Astrocyte of the spinal cord (primary cell): ENCODE measurements at places on chromosomes 13 and 19.
A peak's percentile ranks its signal among the peaks of the same experiment; 100 is the strongest.

DNA sequence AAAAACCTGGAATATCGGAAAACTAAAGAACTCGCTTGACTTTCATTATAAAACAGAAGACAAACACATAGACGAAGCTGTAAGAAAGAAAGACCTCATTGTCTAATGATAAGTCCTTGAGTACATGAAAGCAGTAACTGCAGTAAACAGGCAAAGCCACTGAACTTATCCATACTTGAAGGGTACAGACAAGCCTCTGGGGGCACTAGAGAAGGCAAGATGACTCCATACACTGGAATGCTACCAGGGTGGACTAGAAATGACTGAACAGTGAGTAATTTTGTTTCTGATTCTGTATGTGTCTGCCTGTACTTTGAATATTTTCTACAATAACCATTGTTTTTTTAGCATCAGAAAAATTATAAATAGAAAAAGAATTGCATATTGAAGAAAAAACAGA, 507.9 kb downstream of the UQCRFS1 start:
- DNase-seq: peak; percentile 77

- peak; percentile 8 for DNase-seq
Measured at GRCh38 chr19:1935484-1936208, 5.3 kb upstream of the CSNK1G2 start.

DNA sequence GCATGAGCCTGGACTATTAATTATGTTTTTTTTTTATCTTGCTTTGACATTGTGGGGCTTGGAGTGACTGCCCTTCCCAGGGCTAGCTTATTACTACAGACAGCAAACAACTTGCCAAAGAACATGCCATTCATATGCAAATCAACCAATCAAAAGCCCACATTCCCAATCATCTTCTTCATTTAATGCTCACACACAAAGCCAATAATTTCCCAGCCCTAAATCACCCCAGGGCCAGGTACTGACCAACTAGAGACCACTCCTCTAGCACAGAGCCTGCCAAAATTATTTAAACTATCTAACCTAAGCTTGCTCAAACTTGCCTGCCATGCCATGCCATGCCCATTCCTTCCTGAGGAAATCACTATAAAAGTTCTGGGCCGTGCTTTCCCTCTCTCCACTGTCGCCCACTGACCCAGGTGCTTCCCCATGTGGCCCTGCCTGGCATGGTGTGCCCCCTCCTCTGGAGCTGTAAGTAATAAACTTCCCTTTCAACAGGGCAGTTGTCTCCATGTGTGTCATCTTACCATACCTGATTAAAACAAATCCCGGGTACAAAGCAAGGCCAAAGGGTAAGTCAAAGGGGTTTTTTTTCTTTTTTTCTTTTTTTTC, 15.7 kb downstream of the PBX4 start:
- DNase-seq: no peak

DNA sequence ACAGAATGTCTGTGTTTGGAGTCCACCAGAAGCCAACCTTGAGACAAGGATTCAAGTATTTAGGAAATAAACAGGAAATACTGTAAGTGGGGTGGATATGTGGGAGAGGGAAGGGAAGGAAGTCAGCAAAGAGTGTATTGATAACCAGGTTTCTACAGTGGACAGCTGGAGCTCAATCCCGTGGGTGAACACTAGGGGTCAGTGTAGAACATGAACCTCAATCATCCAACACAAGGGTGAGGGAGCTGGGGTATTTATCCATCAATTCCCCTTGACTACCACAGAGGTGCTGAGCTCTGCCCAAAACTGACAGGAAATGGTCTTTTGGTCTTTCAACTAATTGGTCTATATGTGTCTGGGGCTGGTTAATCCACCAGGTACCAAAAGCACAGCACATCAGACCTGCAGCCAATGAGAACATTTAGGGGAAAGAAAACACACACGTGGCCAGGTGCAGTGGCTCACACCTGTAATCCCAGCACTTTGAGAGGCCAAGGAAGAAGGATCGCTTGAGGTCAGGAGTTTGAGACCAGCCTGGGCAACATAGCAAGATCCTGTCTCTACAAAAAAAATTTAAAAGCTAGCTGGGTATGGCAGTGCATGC, 5.6 kb upstream of the SYDE1 start:
- peak; percentile 39 for DNase-seq

DNA sequence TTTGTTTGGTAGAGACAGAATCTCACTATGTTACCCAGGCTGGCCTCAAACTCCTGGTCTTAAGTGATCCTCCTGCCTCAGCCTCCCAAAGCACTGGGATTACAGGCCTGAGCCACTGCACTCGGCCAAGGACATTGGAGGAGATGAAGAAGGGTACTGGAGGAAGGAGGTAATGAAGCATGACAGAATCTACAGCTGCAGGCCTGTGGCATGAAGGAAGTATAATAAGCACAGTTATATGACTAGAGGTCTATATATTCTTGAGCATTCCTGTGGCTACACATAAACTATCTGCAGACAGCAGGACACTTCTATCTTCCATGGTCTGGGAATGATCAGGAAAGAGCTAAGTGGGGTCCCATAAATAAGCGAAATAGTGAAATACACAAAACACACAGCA, 18.2 kb downstream of the ZNF565 start:
- no peak for DNase-seq

GRCh38 chr13:28401303-28402056, 93.4 kb downstream of the FLT1 start:
- DNase-seq: peak; percentile 22

DNA sequence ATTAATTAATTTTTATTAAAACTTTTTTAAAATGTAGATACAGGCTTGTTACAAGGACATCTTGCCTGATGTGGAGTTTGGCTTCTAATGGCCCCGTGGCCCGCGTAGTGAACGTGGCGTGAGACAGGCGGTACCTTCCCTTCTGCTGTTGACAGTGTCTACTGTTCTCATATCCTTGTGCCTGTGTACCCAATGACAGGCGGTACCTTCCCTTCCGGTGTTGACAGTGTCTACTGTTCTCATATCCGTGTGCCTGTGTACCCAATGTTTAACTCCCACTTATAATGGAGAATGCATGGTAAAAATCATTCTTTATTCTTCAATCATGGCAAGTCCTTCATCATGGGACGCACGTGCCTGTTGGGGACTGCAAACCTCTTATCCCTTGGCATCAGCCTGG, 79.1 kb upstream of the ZNF835 start:
- DNase-seq: no peak

DNA sequence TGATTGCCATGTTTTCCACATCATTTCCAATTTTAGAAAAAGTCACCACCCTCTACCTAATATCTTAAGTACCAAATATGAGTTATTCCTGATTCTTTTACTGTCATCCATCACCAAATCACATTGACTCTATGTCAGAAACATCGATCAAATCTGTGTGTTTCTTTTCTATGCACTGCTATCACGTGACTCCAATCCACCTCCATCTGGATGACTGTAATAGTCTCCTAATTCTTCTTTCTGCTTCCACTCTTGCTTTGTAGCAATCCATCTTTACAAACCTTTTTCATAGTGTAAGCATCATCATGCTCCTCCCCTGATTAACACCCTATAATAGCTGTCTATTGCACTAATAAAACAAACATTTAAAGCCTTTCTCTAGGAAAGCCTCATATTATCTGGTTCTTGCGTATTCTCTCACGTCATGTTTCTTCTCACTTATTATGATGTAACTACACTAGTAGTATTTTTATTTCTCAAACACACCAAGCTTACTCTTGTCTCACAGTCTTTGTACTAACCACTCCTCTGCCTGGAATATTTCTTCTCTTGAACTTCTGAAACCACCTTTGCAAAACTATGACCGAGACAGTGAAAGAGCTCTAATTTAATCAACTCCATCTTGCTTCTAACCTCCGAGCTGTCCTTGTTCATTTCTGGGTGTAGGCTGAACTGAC, 10.7 kb upstream of the FPR3 start:
- no peak for DNase-seq

DNA sequence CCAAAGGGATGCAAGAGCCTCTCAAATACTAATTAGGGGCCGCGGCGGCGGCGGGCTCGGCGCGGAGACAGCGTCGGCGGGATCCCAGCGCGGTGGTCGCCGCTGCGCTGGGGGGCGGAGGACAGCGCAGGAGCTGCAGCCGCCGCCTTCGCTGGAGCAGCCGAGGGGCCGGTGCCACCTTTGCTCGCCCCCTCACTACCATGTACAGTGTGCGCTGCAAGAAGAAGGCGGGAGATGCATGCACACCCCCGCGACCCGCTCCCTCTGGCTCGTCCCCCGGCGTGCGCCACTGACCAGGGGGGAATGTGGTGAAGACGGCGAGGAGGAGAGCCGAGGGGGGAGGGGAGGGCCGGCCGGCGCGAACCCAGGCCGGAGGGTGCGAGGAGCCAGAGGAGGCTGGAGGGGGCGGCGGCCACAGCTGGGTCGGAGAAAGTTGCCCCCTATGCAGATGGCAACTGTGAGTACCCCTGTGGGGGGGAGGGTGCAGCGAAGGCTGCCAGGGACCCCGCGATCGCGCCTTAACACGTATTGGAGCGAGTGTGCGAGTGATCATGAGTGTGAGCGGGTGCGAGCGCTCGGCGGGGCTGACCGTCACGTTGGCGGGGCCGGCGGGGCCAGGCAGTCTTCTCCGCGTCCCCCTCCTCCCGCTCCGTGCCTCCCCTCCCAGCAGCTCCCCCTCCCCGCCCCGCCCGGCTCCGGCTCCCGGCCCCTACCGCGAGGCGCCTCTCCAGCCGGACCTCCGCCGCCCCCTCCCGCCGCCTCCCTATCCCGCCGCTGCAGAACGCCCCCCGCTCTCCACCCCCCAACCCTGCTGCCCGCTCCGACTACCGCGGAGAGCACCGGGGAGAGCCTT, 808 bp downstream of the SLITRK5 start:
- peak; percentile 6 for DNase-seq

DNA sequence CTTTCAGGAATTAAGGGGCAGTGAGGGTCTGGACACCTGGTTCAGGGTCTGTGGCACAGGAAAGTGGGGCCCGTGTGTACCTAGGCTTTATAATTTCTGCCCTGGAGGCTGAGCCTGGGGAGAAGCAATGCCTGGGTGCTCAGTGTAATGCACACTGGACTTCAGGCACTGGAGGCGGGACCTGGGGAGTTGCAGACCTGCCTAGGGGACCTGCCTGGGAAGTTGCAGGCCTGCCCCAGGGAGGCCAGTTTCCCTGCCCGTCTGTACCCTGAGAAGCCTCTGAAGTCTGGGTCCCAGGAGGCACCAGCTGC, 2.5 kb upstream of the TMEM59L start:
- DNase-seq: no peak

- DNase-seq: no peak
Measured at GRCh38 chr13:46178143-46178542, 3.8 kb downstream of the LCP1 start.

DNA sequence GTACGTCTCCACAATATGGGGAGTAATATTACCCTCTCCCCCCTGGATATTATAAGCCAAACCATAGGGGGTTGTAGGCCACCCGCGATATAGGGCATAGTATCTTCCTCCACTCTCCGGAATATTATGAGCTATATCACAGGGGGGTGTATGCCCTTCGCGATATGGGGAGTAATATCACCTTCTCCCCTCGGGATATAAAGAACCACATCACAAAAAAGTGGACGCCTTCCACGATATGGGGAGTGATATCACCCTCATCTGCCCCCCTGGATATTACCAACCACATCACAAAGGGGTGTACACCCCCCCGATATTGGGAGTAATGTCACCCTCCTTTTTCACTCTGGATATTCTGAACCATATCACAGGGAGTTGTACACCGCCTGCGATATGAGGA, 65.5 kb upstream of the CEACAM21 start:
- DNase-seq: no peak
